ENCODE measurements at places on chromosomes 6 and 20. TPM values are rescaled to one million over a fixed set of nuclear protein-coding genes. Genes with fewer than 3 reads are reported as not detected.
A peak's percentile ranks its signal among the peaks of the same experiment; 100 is the strongest.

DNA sequence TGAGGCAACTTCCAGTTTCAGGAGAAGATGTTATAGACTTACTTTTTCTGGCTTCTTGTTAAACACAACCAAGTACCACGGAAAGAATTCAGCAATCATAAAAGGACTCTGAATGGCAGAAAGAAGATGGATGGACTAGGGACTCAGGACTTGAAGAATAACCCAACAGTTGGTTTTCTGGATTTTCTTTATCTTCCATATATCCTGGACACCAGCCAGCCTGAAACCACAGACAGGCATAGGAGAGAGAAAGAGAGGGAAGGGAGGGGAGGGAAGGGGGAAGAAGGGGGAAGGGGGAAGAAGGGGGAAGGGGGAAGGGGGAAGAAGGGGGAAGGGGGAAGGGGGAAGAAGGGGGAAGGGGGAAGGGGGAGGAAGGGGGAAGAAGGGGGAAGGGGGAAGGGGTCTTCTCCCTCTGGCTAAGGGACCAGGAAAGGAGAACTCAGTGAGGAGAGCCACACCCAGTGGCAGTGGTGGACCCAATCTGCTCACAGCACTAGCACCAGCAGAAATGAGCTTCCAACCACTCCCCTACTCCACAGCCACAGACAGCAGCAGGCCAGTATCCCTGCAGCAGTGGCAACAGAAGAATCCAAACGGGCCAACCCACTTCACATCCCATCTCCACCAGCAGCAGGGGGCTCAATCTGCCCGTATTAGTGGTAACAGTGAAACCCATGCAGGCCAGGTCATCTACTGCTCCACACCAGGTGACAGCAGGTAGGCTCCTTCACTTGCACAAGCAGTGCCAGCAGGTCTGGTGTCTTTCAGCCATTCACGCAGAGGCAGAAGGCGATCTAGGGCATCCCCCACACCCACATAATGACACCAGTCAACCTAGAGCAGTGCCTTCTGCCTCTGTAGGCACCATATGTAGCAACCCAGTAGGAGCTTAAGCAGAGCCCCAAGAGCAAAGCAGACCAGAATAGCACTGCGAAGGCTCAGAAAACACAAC, 78.6 kb downstream of the TRMT6 start:
- DNase-seq: no peak

GRCh38 chr6:6686748-6687601, 98.5 kb downstream of the LY86 start:
- peak; percentile 65 for DNase-seq

DNA sequence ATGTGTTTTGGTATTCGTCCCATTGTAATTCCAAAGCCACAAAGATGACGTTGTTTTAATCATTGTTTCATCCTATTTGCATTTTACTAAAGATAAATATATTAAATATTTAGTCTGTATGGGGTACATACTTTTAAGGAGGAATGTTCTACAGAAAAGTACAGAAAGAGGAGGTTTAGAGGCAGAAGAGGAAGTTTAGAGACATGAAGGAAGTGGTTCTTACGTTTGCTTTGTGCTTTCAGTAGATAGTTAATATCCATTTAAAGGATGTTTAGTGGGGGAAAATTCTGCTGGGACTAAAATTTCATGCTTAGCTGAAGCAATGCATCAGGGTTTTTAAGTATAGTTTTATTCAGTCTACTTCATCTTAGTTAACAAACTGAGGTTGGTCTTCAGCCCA, 116.6 kb downstream of the CRYBG1 start:
- DNase-seq: no peak

DNA sequence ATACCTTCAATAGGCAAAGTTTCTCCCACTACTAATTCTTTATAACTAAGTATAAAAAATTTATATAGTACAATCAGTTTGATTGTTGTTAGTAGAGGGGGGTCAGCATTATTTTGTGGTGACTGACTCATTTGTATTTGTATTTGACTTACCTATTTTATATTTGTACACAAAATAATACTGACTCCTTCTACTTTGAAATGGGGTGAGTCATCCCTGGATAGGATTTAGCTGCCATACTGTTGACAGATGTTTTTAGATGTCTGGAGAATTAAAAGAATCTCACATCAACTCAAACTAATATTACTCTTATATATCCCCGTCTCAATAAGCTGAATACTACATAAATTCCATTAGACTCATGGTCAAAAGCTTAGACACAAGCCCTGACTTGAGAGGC, 114.9 kb downstream of the FRK start:
- DNase-seq: no peak

- DNase-seq: no peak
Observed at GRCh38 chr6:47161176-47161687, 119.1 kb upstream of the ADGRF1 start.

GRCh38 chr6:43827898-43828297, 57.9 kb downstream of the VEGFA start:
- DNase-seq: no peak

DNA sequence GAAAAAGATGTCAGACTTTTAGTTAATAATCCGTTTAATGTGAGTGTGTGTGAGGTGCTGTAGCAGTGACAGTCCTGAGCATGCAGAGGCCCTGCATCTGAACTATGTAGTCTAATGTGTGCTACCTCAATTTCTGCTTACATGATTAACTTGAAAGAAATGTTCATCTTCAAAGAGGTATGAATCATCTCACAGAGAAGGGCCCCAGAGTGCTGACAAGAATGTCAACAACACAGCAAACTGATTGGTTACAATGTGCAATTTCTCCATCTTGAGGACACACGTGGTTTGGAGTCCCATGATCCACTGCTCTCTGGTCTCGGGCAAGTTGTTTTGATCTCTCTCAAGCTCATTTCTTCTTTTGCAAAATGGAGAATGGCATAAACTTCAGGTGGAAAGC, 61.7 kb upstream of the EMILIN3 start:
- DNase-seq: no peak

- DNase-seq: peak; percentile 49
Observed at GRCh38 chr6:71287038-71287437, 1.6 kb upstream of the OGFRL1 start.

DNA sequence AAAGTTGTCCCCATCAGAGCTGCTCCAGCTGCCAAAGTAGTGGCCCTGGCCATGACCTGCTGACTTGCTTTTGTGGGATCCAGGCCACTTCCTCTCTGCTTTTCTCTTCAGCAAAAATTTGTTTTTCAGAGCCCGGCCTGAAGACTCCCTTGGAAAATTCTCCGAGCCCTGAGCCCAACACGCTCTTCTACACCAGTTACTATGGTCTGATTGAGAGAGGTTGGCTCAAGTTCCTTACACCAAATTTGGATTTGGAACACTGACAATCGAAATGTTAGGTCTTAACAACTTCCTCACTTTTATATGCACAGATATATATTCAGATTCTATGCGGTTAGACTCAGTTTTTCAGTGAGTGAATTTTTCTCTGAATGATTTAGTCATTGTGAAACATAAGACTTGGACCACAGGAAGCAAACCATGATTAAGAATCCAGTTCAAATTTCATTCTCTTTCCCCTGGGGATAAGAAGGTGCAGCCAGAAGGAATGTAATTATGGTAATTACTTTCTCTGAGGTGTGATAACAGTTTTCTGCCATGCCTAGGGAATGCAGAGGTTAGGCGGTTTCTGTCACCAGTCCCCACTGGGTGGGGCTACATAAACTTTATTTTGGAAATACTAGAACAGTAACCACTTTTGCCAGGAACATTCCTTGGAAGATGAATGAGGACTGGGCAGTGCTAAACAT, 365.2 kb downstream of the SYNE1 start:
- DNase-seq: peak; percentile 47

DNA sequence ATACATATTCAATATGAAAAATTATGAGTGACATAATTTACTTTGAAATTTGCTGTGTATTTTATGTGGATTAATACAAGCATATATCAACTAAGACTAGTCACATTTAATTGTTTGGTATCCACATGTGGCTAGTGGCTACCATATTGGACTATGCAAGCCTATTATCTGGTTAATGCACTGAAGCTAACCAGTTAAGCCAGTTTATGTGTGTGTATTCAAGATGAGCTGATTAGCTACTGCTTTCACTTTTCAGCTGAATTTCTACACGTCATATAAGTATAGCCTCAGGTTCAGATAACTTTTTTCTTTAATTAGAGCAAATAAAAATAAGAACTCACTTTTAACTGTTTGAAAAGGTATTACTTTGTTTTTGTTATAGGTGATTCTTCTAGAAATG, 903.7 kb downstream of the TFAP2A start:
- no peak for DNase-seq

GRCh38 chr20:31894980-31895675, 24.7 kb downstream of the TTLL9 start:
- DNase-seq: peak; percentile 49

DNA sequence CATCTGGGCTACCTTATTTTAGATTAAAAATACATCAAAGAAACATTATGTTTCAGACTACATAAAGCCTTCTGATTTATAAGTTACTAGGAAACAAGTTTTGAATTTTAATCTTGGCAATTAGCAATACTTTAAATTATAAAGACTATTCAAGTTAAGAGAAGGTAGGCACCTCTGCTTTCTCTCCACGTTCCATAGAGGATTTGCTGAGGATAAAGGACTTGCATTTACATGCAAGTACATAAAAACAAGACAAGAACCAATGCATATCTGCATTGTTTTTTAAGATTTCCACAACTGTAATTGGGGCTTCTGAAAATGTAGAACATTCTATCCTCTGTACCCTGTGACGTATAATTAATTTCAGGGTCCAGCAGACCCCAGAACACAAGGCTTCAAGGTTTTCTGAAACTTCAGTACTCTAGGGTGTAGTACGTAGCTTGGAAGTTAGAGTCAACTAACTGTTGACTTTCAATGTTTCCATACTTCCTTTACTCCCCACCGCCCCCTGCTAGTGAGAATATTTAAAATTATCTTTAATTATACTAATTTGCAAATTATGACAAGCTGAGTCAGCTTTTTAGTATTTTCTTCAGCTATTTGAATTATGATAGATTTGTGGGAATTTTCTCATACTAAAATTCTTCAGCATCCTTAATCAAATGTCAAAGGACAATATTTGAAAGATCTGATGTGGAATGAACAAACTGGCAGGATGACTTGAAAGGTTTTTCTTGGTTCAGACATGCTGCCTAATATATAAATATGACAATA, 82.8 kb downstream of the PKIB start:
- no peak for DNase-seq

GRCh38 chr6:44527583-44528369, 140.3 kb downstream of the CDC5L start:
- no peak for DNase-seq

GRCh38 chr6:117555262-117555849, 47.0 kb downstream of the GOPC start:
- no peak for DNase-seq

DNA sequence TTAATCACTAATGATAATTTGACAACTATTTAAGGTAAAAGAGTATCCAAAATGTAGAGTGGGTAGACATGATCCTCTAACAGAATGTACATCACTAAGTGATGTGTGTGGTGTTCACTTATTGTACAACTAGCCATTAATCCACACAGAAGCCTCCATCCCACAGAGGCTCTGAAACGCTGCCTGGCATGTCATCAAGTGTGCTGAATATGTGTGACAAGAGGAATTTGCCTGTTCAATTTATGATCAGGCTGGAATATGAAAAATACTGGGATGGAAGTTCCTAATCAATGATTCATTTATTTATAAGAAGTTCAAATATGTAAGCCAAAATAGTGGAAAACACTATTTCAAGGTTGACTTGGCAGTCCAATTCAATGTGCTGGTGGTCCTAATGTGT, 72.4 kb downstream of the BACH2 start:
- no peak for DNase-seq

DNA sequence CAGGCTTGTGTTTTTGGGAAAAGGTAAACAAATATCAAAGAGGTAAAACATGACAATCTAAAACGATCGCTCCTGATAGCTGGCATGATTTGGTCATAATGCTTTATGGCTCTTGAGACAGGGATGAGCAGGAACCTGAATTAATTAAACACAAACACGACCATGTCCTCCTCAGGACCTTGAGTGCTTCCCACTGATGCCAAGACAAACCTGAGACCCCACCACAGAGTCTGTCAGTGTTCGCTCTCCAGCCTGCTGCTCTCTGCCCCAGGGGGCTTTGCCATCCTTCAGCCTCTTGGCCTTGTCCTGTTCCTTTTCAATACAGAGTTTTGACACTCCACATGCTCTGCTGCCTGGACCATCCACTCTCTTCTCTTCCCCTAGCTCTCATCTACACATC, 119.4 kb downstream of the MAN1A1 start:
- no peak for DNase-seq

DNA sequence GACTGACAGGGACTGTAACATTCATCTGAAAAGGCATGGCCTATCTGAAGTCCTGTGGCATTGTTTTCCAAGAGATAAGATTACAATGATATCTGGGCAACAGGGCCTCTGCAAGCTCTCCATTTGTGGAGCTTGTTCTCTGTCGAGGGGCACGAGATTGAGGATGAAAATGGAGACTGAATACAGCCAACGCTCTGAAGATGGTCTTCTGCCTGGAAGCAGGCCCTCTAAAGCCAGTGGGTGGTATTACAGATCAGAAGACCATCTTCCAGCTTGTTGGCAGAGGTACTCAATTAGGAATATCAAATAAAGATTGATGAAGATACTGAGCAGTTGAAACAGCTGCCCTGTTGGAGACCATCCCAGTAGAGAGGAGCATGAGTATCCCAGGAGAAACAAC, 288.2 kb downstream of the CENPW start:
- no peak for DNase-seq

- DNase-seq: no peak
Observed at GRCh38 chr20:760751-761417, 7.4 kb downstream of the SLC52A3 start.

DNA sequence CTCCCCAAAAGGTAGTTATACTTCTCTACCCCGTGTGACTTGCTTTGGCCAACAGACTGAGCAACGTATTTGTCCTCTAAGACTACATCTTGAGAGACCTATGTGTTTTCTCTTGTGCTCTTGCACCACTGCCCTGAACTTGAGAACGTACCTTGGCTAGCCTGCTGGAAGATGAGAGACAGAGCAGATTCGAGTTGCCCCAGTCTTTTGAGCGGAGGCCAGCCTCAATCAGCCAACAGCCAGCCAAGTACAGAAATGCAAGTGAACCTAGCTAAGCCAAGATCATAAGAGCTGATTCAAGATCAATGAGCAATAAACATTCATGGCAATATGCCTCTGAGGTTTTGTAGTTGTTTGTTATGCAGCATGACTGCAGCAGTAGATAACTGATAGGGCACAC, 98.4 kb downstream of the PAK5 start:
- no peak for DNase-seq

- DNase-seq: no peak
Observed at GRCh38 chr6:73742433-73742832, 46.4 kb downstream of the CD109 start.

LGSN gene
- total RNA-seq: 0.41 TPM

FAM209B gene
- total RNA-seq: not detected

LY6G6C gene
- total RNA-seq: not detected

TBCC gene
- 10.2 TPM for total RNA-seq

ZBTB9 gene
- total RNA-seq: under 0.01 TPM

HEY2 gene
- 5.9 TPM for total RNA-seq

SIRPB1 gene
- total RNA-seq: 1.7 TPM

YWHAB gene
- 54.3 TPM for total RNA-seq

CLIC5 gene
- 1.5 TPM for total RNA-seq

ZBTB46 gene
- 62.8 TPM for total RNA-seq

VSTM2L gene
- 0.51 TPM for total RNA-seq

ADAM33 gene
- total RNA-seq: 84.7 TPM

TINAG gene
- total RNA-seq: not detected

HTR1B gene
- total RNA-seq: 1.1 TPM

ACAT2 gene
- total RNA-seq: 14.5 TPM

MLN gene
- total RNA-seq: not detected

FOXS1 gene
- total RNA-seq: not detected

SAMD5 gene
- total RNA-seq: 15.0 TPM

VSX1 gene
- total RNA-seq: not detected

Measured in uterus (tissue), 4 donors.